ENCODE measurements at places on chromosomes 2 and 18. TPM values are rescaled to one million over a fixed set of nuclear protein-coding genes. Genes with fewer than 3 reads are reported as not detected.

Gene INO80C
- 13.0 TPM for total RNA-seq

GRCh38 chr18:79755496-79756142 lies 42.1 kb upstream of the KCNG2 start:
- no peak overlapping the region for H3K27ac ChIP-seq
- no peaks in the 10 kb centered on the region for H3K4me1 ChIP-seq
- no peak for DNase-seq
- H3K27me3 ChIP-seq, result no peaks in the 10 kb centered on the region
- H3K4me3 ChIP-seq, result no peak overlapping the region

GRCh38 chr2:205765151-205765550 lies 82.8 kb downstream of the NRP2 start:
- H3K27ac ChIP-seq, result no peak overlapping the region
- no peaks in the 10 kb centered on the region for H3K36me3 ChIP-seq
- peaks cover 12% of the 10 kb centered on the region for H3K27me3 ChIP-seq
- DNase-seq, result no peak
- H3K4me1 ChIP-seq, result peaks cover 6% of the 10 kb centered on the region

Gene FEV
- total RNA-seq, result not detected

DNA sequence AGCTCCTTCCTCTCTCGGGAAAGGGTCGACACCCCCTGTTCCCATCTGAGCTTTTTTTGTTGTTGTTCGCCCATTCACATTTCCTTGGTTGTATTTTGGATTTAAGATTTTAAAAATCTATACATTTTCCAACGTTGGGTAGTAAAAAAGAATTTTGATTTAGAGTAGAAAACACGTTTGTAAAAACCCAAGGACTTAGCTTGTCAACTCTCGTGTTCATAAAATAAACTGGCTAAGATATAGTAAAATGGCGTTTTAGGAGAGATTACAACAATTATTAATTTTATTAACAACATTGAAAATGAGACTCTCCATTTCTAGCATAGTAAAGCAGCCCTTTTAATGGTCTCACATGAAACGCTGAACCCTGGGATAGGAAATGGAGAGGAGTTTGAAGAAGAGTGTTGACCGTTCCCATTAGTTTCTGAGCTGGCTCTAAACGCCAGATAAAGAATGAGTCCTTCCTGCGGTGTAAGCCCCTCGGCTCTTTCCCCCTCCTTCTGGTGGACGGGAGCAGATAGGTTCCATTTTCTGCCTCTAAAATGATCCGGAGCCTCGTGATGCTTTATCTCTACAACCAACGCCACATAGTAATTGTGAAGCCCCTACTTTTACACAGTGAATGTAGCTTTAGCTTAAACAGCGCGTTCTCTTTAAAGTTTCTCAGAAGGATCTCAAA lies 24.0 kb upstream of the ZNF516 start:
- H3K4me1 ChIP-seq, result peaks cover 8% of the 10 kb centered on the region
- no peak for DNase-seq
- peaks cover 17% of the 10 kb centered on the region for H3K27me3 ChIP-seq
- H3K27ac ChIP-seq, result no peak overlapping the region
- H3K36me3 ChIP-seq, result no peaks in the 10 kb centered on the region

DNA sequence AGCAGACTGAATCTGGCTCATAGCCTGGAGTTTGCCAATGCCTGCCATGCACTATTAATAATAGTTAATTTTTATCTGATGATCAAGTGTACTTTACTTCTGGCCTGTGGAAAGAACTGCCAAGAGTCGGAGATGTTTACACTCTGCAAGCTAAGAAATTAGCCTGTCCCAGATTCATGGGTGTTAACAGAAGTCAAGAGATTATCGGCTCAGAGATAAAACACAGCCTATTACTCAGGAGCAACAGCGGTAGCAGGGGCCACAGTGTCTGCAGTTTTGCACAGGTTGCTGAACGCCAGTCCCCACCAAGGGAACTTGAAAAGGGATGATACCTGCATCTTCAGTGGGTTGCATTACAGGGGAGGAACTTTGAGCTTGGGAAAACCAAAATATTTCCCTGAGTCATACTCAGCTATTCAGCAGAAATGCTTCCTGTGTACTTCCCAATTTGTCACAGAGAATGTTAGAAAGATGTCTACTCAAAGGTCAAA lies 4.3 kb upstream of the ADI1 start:
- H3K27me3 ChIP-seq, result no peaks in the 10 kb centered on the region
- H3K4me1 ChIP-seq, result peaks cover 19% of the 10 kb centered on the region
- H3K27ac ChIP-seq, result no peak overlapping the region
- H3K36me3 ChIP-seq, result no peaks in the 10 kb centered on the region

DNA sequence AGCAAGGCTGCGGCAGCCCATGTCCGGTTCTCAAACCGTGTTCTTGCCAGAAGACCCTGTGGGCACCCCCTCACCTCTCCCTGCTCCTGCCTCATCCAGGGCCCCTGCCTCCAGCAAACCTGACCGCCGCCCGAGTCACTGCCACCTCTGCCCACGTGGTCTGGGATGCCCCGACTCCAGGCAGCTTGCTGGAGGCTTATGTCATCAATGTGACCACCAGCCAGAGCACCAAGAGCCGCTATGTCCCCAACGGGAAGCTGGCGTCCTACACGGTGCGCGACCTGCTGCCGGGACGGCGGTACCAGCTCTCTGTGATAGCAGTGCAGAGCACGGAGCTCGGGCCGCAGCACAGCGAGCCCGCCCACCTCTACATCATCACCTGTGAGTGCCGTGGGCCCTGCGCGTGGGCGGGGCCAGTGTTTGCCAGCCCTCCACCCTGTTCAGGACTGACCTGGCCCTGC lies 32.2 kb downstream of the MTERF4 start:
- H3K27me3 ChIP-seq, result no peaks in the 10 kb centered on the region
- H3K4me1 ChIP-seq, result no peaks in the 10 kb centered on the region
- H3K36me3 ChIP-seq, result peaks cover 7% of the 10 kb centered on the region
- DNase-seq, result no peak

DNA sequence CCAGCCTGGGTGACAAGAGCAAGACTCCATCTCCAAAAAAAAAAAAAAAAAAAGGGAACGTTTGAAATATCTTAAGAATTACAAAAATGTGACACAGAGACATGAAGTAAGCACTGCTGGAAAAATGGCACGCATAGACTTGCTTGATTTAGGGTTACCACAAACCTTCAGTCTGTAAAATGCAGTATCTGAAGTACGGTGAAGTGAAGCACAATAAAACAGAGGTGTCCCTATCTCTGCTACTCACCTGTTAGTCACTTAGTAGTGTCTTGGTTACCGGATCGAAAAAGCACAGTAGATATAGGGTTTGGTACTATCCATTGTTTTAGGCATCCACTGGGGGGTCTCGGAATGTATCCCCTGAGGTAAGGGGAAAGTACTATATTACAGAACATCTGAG lies 11.6 kb upstream of the GREB1L start:
- no peaks in the 10 kb centered on the region for H3K27me3 ChIP-seq
- DNase-seq, result no peak
- H3K27ac ChIP-seq, result no peak overlapping the region
- H3K36me3 ChIP-seq, result no peaks in the 10 kb centered on the region

DNA sequence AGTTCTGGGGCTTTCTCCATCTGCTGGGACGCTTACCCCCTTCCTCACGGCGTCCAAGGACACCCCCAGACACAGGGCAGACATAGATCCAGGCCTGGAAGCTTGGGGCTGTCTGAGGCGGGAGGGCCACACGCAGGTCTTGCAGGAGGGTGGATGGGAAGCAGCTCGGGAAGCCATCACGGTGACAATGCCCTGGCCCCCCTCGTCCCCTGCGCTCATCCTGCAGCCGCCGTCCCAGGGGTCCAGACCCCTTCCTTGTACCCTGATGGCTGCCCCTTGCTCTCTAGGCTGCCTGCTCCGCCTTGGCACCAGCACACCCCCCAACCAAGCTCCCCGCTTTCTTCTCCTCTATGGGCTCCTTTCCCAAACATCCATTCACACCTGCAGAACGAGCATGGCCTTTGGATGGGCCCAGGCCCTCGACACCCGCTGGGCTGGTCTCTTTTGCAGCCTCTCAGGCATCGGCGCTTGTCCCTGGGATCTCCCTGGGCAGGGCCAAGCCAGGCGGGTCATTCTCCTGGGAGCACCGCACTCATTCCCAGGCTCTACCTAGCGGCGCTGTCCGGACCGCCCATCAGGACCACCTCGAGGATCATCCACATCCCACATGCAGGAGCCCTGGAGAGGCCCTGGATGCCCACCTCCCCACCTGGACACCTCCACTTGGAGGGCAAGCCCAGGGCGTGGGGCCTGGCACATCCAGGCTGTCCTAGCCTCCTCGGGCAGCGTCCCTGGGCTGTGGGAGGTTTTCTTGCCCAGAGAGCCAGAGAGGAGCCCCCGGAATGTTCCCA lies 274.9 kb downstream of the NDUFA10 start:
- H3K4me1 ChIP-seq, result peaks cover 27% of the 10 kb centered on the region
- no peak for DNase-seq
- H3K27me3 ChIP-seq, result no peaks in the 10 kb centered on the region
- no peaks in the 10 kb centered on the region for H3K36me3 ChIP-seq
- no peak overlapping the region for H3K4me3 ChIP-seq

Gene RAB6C
- not detected for total RNA-seq

Gene HMSD
- total RNA-seq, result not detected

GRCh38 chr2:189879716-189880081 lies 95.4 kb downstream of the PMS1 start:
- H3K4me1 ChIP-seq, result no peaks in the 10 kb centered on the region
- no peak for DNase-seq
- H3K27me3 ChIP-seq, result no peaks in the 10 kb centered on the region
- no peaks in the 10 kb centered on the region for H3K36me3 ChIP-seq
- no peak overlapping the region for H3K27ac ChIP-seq

DNA sequence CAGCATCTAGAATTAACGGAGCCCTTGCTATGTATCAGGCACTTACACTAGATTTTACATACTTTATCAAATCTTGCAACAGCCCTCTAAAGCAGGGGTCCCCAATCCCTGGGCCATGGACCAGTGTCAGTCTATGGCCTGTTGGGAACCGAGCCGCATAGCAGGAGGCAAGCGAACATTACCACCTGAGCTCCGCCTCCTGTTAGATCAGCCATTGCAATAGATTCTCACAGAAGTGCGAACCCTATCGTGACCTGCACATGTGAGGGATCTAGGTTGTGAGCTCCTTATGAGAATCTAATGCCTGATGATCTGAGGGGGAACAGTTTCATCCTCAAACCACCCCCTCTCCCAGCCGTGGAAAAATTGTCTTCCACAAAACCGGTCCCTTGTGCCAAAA lies 13.4 kb downstream of the DNAJB2 start:
- H3K27me3 ChIP-seq, result no peaks in the 10 kb centered on the region
- DNase-seq, result no peak
- H3K4me1 ChIP-seq, result peaks cover 25% of the 10 kb centered on the region
- H3K27ac ChIP-seq, result no peak overlapping the region
- no peaks in the 10 kb centered on the region for H3K36me3 ChIP-seq
- H3K4me3 ChIP-seq, result no peak overlapping the region

GRCh38 chr2:134189009-134189720 lies 64.7 kb upstream of the MGAT5 start:
- H3K36me3 ChIP-seq, result peaks cover 8% of the 10 kb centered on the region
- no peak overlapping the region for H3K27ac ChIP-seq
- peaks cover 66% of the 10 kb centered on the region for H3K4me1 ChIP-seq
- H3K27me3 ChIP-seq, result no peaks in the 10 kb centered on the region
- DNase-seq, result no peak

Gene SKOR2
- total RNA-seq, result not detected

GRCh38 chr2:69309351-69310110 lies 77.5 kb downstream of the GFPT1 start:
- peaks cover 9% of the 10 kb centered on the region for H3K27me3 ChIP-seq
- H3K4me3 ChIP-seq, result no peak overlapping the region
- H3K36me3 ChIP-seq, result no peaks in the 10 kb centered on the region
- peaks cover 31% of the 10 kb centered on the region for H3K4me1 ChIP-seq
- no peak for DNase-seq

Measured in CD4-positive, alpha-beta T cell (primary cell).